Stimulated activated CD4-positive, alpha-beta T cell treated with anti-CD3 and anti-CD28 coated beads, TNF-alpha, amount 100 ng/mL, for 1 hour (primary cell): ENCODE measurements at places on chromosomes 2 and 18.

DNA sequence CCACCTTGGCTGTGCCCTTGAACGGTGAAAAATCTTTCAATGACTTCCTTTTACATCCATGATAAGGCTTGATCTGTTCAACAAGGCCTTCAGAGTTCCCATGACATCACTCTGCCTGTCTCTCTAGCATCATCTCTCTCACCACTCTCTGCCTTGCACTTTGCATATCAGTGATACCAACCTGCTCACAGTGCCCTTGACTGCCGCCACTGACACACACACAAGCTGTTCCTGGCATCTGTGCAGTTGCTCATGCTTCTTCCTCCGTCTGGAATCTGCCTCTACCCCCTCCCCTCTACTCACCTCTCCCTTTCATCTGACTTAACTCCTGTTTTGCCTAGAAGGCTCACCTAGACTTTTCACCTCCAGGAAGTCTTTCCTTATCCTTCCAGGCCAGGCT is 79.1 kb upstream of the SEC11C start:
- DNase-seq = no peak

DNA sequence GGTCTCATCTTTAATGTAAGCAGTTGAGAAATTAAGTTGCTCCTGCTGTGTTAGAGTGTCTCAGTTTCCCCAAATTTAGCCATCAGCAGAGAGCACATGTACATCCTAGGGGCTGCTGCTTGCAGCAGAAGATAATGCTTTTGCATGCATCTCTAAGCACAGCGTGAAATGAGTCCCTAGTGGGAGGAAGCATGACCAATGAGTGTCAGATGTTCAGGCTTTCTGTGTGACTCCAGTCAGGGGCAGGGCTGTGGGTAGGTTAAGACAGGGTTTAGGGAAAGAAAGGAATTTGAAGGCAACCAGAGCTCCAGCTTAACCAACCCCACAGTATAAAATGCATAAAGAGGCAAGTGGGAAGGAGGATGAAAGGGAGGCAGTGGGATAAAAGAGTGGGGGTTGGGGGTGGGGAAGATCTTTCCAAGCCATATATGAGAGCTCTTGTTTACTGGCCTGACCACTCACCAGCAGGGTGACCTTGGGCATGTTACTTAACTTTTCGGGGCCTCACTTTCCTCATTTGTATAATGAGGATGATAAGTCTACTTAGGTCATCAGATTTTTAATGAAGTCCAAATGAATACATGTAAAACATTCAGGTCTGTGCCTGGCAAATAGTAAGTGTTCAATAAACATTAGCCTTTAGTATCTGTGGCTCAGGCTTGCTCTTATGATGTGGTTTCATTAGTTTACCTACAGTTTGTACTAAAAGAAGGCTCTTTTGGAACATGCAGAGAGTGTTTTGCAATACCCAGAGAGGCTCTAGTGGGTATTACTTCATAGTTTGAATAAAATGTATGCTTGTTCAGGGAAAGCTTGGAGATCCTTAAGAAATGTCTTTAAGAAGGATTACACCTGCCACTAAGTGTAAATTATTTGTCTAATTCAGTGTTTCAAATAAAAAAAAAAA is 42.7 kb upstream of the PELI1 start:
- DNase-seq = no peak

DNA sequence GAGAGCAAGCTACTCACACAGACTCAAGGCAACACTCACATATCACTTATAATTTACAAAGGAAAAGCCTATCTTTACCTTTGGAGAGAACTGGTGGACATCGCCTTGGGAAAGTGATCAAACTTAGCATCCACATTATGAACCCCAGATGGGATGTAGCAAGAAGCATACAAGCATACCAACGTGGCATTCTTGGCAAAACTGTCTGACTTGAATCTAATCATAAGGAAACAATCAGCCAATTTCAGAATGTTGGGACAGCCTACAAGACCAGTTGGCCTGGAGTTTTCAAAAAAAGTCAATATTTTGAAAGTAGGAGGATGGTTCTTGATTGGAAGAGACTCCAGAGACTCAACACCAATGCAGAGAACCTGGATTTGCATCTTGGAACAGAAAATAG is 79.1 kb upstream of the PMAIP1 start:
- DNase-seq = no peak

GRCh38 chr18:29912351-29912750 is 1130.2 kb downstream of the DSC3 start:
- no peak for DNase-seq

- no peak for DNase-seq
Measured at GRCh38 chr2:5869936-5870335, 177.8 kb downstream of the SOX11 start.

DNA sequence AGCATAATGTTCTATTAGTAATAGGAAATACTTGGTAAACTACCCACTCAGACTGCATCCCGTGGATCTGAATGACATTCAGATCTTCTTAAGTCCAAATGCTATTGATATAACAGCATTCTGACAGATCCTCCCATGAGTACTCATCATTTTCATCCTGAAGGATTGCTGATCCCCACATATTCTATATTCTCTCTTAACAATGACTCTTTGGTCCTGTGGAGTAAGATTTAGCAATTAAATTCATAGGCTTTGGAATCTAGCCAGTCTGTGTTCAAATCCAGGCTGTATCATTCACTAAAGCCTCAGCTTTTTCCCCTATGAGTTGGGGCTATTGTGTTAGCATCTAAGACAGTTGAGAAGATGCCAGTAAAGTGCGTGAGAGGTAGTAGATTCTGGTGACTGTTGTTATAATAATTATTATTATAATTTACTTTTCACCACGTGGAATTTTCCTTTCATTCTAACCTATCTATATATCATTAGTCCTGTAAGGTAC is 591.3 kb upstream of the SYT4 start:
- no peak for DNase-seq

- no peak for DNase-seq
Measured at GRCh38 chr2:231063347-231063746, 6.7 kb downstream of the PSMD1 start.

DNA sequence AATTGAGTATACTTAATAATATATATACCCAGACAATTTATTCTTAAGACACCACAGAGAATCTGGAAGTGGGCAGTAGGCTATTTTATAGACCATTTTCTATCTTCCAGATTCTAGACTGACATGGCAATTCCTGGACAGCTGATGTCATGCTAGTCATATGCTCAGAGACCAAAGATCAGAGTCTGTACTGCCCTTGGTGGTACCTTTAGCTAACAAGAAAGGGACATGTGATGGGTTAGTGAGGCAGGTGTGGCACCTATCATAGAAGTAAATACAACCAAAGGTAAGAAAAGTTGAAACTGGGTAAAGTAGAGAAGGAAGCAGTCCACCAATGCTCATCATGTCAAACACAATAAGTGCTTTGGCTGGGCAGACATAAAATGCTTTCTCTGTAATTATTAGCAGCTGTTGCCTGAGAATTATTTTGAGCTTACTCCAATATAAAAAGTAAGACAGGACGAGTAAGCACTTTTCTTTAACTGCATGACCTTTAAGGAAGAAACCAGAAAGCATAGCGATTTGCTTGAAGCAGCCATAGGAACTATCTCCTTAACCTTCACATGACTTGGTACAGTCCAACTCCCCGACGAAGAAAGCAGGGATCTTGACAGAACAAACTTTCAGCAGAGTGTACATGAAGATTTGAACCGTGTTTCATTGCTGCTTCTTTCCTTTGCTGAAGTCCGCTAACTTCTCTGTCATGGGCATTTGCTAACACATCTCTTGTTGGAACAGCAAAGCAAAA is 47.1 kb downstream of the SLC40A1 start:
- no peak for DNase-seq

DNA sequence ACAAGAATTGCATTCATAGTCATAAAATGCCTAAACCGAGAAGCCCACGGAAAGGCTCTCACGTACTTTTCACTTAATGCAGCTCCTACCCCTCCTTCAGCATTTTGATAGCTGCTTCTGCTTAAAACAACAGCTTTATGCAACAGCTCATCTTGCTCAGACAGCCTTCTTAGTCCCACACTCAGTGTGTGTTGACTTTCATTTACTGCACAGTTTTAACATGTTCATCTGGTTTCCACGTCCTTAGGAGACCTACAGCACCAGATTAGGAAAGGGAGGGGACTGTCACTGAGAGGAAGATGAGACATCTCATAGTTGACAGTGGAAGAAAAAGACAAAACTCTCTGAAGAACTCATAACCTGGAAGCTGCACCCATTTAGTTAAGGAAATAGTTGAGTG is 435.4 kb downstream of the SETBP1 start:
- DNase-seq = no peak
